Activated naive CD8-positive, alpha-beta T cell treated with anti-CD3 and anti-CD28 coated beads, Interleukin-2, amount 10 ng/mL, durations not matched to agents 7 days and 5 days (primary cell): ENCODE measurements at places on chromosomes 7 and 10.

- no peak overlapping the region for H3K27ac ChIP-seq
- H3K4me1 ChIP-seq: no peaks in the 10 kb centered on the region
- H3K4me3 ChIP-seq: no peak overlapping the region
- H3K36me3 ChIP-seq: no peaks in the 10 kb centered on the region
Measured at GRCh38 chr7:146090023-146090645, 26.5 kb upstream of the CNTNAP2 start.

- no peak for DNase-seq
- H3K27me3 ChIP-seq: peaks cover 3% of the 10 kb centered on the region
- no peaks in the 10 kb centered on the region for H3K36me3 ChIP-seq
- H3K4me1 ChIP-seq: peaks cover 11% of the 10 kb centered on the region
- peak overlapping the region; percentile 9 for H3K27ac ChIP-seq
Measured at GRCh38 chr7:87144173-87144657, 8.0 kb upstream of the DMTF1 start.

DNA sequence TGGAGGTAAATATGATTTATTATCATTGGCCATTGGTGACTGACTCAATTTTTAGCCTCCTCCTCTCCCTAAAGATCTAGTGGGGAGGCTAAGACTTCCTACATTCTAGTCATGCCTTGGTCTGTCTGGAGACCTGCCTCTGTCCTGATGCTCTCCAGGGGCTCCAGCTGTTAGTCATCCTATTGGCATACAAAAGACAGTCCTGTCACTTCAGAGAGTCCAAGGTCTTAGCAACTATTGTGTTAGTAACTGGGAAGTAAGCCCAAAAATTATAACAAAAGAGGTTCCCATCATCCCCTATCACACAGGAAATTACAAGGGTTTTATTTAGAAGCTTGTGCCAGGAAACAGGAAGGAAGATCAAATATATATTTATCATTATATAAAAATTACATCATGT lies 400.6 kb upstream of the VSTM2A start:
- H3K27ac ChIP-seq: no peak overlapping the region
- no peaks in the 10 kb centered on the region for H3K4me1 ChIP-seq
- H3K36me3 ChIP-seq: no peaks in the 10 kb centered on the region
- no peaks in the 10 kb centered on the region for H3K27me3 ChIP-seq

GRCh38 chr7:129864042-129864441 lies 88.7 kb downstream of the UBE2H start:
- H3K4me1 ChIP-seq: peaks cover 27% of the 10 kb centered on the region
- H3K4me3 ChIP-seq: no peak overlapping the region
- no peak overlapping the region for H3K27ac ChIP-seq
- DNase-seq: no peak
- peaks cover 5% of the 10 kb centered on the region for H3K36me3 ChIP-seq
- no peaks in the 10 kb centered on the region for H3K27me3 ChIP-seq

GRCh38 chr10:31756729-31757110 lies 171.9 kb downstream of the ARHGAP12 start:
- peaks cover 15% of the 10 kb centered on the region for H3K4me1 ChIP-seq
- H3K27me3 ChIP-seq: no peaks in the 10 kb centered on the region
- no peak for DNase-seq
- H3K4me3 ChIP-seq: no peak overlapping the region
- no peaks in the 10 kb centered on the region for H3K36me3 ChIP-seq

- no peak for DNase-seq
- peaks cover 27% of the 10 kb centered on the region for H3K4me1 ChIP-seq
- no peak overlapping the region for H3K4me3 ChIP-seq
- H3K27ac ChIP-seq: no peak overlapping the region
Measured at GRCh38 chr7:158805937-158806336, 23.4 kb downstream of the ESYT2 start.

DNA sequence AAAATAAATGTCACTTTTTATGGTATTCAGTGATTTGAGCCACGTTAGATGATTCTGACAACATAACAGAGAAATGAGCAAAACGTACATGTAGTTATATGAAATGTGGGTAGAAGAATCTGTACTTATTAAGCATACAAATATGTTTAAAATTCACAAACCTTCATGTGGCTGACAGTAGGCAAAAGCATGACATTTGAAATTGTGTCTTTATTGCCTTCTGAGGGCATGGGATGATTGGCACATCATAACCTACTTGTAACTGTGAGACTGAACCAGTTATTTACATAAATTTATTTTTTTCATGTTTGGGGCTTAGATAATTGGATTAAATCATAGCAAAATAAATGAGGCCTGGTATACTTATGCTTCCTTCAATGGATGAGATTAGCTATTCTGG lies 202.2 kb downstream of the DNAJB9 start:
- DNase-seq: no peak
- H3K4me3 ChIP-seq: no peak overlapping the region
- H3K36me3 ChIP-seq: no peaks in the 10 kb centered on the region
- H3K27ac ChIP-seq: no peak overlapping the region

- no peak overlapping the region for H3K4me3 ChIP-seq
- H3K27ac ChIP-seq: no peak overlapping the region
- H3K36me3 ChIP-seq: no peaks in the 10 kb centered on the region
- no peaks in the 10 kb centered on the region for H3K4me1 ChIP-seq
Measured at GRCh38 chr7:95686109-95686508, 86.2 kb upstream of the DYNC1I1 start.

DNA sequence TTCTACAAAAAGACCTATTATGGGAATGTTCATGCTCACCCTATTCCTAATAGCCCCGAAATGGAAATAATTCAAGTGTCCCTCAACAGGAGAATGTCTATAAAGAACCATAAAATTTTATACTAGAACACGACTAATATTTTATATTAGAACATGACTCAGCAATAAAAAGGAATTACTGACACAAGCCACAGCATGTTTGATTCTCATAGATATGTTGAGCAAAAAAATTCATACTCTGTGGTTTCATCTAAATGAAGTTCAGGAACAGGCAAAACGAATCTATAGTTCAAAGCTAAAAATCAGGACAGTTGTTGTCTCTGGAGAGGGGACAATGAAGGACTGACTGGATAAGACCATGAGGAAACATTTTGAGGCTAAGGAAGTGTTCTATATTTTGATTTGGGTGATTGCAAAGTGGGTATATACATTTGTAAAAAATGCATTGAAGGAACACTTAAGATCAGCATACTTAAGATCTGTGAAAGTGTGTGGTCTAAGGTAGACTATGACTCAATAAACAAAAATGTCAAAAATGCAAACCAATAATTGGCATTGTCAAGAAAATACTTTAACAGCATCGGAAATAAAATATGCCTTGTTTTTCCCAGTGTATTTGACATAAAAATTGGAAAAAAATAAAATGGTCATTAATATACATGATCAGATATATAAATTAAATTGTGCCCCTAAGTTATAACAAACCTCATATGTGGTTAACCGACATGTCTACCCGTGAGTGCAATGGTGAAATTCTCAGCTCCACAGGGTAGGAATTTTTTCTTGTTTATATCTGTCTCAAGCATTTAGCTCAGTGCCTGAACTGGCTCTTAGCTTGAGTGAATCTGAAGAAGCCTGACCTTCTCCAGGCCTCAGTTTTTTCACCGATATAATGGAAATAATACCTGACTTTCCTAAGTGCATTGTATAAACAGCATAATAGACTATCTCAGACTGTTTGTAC lies 124.9 kb upstream of the CTTNBP2 start:
- no peak for DNase-seq
- H3K27ac ChIP-seq: no peak overlapping the region
- no peaks in the 10 kb centered on the region for H3K27me3 ChIP-seq
- H3K36me3 ChIP-seq: no peaks in the 10 kb centered on the region
- H3K4me1 ChIP-seq: no peaks in the 10 kb centered on the region
- no peak overlapping the region for H3K4me3 ChIP-seq

GRCh38 chr10:126917975-126918908 lies 13.0 kb downstream of the DOCK1 start:
- no peak overlapping the region for H3K4me3 ChIP-seq
- no peaks in the 10 kb centered on the region for H3K4me1 ChIP-seq
- DNase-seq: no peak
- no peaks in the 10 kb centered on the region for H3K36me3 ChIP-seq

- no peak for DNase-seq
- H3K27ac ChIP-seq: no peak overlapping the region
- H3K36me3 ChIP-seq: no peaks in the 10 kb centered on the region
Measured at GRCh38 chr7:116665332-116665996, 6.5 kb upstream of the MET start.

DNA sequence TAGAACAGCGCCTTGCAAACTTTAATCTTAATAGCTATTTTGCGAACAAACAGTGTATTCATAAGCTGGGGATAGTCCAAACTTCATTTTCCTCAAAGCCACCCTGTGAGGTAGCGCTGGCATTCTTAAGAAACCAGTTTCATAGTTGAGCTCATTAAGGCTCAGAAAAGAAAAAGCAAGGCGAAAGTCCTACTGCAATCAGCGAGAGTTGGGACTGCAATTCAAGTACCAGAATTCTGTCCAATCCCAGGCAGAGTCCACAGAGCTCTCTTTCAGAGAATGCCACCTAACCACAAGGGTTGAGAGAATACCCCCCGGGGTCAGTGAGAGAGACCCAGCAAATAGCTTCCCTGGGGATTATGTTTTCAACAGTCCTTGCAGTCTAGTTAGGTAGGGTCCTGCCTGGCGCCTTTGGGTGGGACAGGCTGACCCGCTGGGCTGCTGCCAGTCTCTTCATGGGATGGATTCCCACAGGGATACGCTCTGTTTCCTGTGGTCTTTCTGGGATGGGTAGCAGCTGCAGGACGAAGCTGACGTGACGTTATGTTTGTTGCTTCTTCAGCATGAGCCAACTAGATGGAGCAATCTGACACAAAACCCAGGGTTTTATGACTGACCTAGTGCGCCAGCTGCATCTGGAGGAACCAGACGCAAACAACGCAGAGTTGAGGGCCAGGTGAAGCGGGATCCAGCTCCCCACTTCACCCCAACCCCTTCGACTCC lies 16.0 kb downstream of the BMPER start:
- DNase-seq: no peak
- H3K36me3 ChIP-seq: no peaks in the 10 kb centered on the region
- H3K27ac ChIP-seq: no peak overlapping the region
- H3K27me3 ChIP-seq: peaks cover 7% of the 10 kb centered on the region

DNA sequence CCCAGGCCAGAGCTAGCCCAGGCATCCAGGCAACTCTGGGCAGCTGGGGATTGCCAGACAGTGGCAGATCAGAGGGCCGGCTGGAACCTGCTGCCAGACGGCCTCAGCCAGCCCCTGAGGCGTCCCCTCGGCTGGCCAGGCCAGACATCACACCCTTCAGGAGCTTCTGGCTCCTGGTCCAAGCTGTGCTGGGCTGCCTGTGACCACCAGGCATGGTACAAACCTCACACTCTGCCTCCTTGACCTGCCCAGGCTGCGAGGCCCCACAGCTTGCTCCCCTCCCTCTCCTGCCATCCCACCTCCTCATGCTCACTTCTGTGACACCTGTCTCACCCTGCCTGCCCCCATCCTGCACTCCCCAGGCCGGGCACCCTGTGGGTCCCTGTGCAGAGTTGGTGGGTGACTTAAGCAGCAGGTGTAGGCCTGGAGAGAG lies 5.7 kb downstream of the DEPP1 start:
- no peak overlapping the region for H3K4me3 ChIP-seq
- peaks cover 16% of the 10 kb centered on the region for H3K4me1 ChIP-seq
- no peak for DNase-seq
- no peaks in the 10 kb centered on the region for H3K27me3 ChIP-seq

GRCh38 chr7:134255814-134256213 lies 60.9 kb downstream of the SLC35B4 start:
- no peaks in the 10 kb centered on the region for H3K4me1 ChIP-seq
- no peak for DNase-seq
- no peak overlapping the region for H3K4me3 ChIP-seq
- H3K27ac ChIP-seq: no peak overlapping the region

- no peak overlapping the region for H3K4me3 ChIP-seq
- H3K27me3 ChIP-seq: peaks cover 43% of the 10 kb centered on the region
- no peak overlapping the region for H3K27ac ChIP-seq
- DNase-seq: no peak
Measured at GRCh38 chr10:47295411-47295810, 4.6 kb upstream of the GDF10 start.

GRCh38 chr7:117993377-117994003 lies 120.2 kb upstream of the CTTNBP2 start:
- H3K4me1 ChIP-seq: no peaks in the 10 kb centered on the region
- no peak for DNase-seq
- H3K4me3 ChIP-seq: no peak overlapping the region
- no peak overlapping the region for H3K27ac ChIP-seq
- no peaks in the 10 kb centered on the region for H3K27me3 ChIP-seq

DNA sequence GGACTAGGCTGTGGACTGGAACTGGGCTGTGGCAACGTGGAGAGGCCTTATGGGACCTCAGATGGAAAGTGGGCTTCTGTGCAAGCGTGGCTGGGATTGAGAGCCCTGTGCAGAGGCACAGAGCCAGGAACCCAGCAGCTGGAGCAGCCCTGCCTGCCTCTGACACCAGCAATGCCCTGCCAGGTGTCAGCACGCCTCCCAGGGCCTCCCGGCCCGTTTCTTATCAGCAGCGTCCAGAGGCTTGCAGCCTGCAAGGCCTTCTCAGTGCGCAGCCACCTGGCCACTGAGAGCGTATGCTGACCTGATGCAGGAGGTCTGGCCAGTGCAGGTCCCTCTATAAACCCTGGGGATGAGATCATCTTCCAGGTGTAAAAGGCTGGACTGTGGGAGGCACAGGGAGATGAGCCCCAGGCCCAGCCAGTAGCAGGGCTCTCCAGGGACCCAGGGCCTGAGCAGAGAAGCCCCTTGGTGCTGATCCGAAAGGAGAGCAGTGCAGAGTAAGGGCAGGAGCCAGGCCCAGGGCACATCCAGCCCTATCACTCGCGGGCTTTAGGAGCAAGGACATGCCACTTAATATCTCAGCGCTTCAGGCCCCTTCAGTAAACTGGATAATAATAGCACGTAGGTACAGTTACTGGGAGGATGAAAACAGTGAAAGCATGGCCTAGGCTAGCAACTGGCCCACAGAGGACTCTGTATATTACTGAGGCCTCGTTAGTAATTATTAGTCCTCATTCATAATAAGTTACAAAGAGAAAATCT lies 38.8 kb upstream of the ANTXRL start:
- H3K27ac ChIP-seq: no peak overlapping the region
- peaks cover 11% of the 10 kb centered on the region for H3K36me3 ChIP-seq
- no peak overlapping the region for H3K4me3 ChIP-seq
- no peaks in the 10 kb centered on the region for H3K27me3 ChIP-seq
- no peaks in the 10 kb centered on the region for H3K4me1 ChIP-seq

DNA sequence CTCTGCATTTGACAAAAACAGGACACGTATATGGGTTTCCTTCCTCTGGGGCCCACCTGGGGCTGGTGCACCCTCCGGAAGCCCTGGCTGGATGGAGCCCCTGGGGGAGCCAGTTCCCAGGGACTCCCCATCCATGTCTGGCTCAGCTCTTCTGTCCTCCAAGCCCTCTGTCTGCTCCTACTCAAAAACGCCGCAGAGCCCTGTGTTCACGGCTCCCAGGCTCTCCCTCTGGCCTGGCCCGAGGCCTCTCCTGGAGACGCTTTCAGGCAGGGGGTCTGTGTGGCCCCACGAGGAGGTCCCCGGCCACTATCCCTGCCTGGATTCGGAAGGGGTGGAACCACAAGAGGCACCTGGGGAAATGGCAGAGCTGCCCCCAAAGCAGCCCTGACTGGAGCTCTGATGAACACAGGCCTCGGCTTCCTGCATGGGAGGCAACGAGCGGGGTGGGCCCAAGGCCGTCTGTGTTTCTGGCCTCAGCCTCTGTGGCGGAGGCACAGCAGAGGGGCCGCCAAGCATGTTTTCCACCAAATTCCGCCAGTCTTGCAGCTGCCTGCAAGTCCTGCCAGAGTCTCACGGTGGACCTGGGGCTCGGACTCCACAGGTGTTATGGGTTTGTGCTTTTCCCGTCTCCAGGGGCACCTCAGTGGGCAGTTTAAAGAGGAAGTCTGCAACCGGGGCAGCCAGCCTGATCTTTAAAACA lies 22.6 kb upstream of the INPP5A start:
- H3K27me3 ChIP-seq: peaks cover 3% of the 10 kb centered on the region
- no peaks in the 10 kb centered on the region for H3K36me3 ChIP-seq
- DNase-seq: no peak
- no peak overlapping the region for H3K4me3 ChIP-seq
- no peaks in the 10 kb centered on the region for H3K4me1 ChIP-seq
